ENCODE measurements at places on chromosomes 2 and 18.
A peak's percentile ranks its signal among the peaks of the same experiment; 100 is the strongest.

DNA sequence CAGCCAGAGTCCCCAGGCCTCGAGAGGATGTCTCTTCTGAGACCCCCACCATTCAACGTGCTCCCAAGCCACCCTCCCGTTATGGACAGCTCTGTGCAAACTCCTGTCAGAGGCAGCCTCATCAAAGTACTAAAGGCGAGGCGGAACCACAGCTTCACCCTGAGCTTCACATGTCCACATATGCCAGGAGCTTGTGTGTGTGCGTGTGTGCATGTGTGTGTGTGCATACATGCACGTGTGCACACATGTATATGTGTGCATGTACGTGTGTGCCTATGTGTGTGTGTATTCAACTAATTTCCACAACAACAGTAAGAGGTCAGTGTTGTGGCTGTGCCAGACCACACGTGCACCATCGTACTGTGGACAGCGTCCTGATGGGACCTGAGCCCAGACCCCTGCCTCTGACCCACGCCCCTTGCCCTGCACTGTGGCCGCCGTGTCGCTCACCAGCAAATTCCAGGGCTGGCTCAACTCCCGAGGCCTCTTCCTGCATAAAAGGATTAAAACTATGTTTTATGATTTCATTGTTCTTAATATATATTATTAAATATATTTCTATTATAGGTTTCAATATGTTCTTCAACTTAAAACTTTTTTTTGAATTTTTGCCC lies 444.8 kb downstream of the EIPR1 start:
- no peak for DNase-seq

DNA sequence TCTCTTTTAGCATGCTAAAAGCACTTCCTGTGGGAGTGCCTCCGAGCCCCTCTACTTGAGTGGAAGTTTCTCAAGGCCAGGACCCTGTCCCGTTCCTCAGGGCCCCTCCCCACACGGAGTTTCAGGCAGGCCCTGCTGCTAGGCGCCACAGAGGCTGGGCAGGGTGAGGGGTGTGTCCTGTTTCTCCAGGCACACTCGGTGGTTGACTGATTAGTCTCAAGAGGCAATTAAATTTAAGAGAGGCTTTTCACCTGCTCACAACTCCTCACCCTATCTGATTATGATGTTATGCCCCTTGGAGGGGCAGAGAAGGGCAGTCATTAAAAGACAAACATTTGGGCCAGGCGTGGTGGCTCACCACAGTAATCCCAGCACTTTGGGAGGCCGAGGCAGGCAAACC lies 160.8 kb upstream of the HAAO start:
- DNase-seq, result no peak

DNA sequence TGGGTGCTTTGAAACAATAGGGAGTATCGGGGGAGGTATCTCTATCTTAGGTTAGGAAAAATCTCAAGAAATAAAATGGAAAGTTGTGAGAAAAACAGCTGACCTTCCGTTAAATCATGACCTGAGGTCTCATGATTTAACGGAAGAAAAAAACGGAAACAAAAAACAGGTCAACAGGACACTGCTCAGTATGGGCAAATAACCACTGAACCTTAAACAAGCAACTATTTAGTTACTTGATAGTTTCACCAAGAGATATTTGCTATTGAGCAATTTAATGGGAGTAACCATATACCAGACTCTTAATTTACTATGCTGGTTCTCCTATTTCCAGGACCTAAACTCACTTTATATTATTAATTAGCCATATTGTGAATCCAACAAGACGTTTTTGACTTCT lies 150.8 kb downstream of the PARD3B start:
- DNase-seq, result no peak

GRCh38 chr18:63309422-63309821 lies 10.1 kb downstream of the BCL2 start:
- DNase-seq, result peak; percentile 78

- no peak for DNase-seq
Observed at GRCh38 chr18:48819781-48820482, 130.8 kb downstream of the SMAD7 start.

- DNase-seq, result peak; percentile 70
Observed at GRCh38 chr2:199462956-199463692, 5.4 kb upstream of the SATB2 start.

- DNase-seq, result no peak
Observed at GRCh38 chr18:68034296-68034695, 517.8 kb upstream of the DSEL start.

- no peak for DNase-seq
Observed at GRCh38 chr2:191155608-191156071, 4.8 kb upstream of the STAT4 start.

- peak; percentile 70 for DNase-seq
Observed at GRCh38 chr2:28610583-28611201, 114.8 kb downstream of the PLB1 start.

DNA sequence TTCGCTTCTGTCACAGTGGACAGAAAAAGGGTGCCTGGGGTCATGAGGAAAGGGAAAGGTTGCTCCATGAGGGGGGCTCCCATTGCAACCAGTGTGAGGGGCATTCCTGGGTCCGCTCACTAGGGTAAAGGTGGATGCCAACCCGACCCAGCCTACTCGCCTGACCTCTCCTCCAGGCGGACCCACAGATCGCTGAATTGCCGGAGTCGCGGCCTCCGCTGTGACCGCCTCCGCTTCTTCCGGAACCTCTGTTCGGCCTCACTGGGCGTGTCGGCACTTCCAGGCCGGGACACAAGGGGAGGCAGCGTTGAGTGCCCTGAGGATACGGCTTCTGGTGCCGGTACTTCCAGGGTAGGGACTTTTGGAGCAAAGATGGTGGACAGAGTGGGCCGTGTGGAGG lies 57.1 kb downstream of the TRABD2A start:
- no peak for DNase-seq

DNA sequence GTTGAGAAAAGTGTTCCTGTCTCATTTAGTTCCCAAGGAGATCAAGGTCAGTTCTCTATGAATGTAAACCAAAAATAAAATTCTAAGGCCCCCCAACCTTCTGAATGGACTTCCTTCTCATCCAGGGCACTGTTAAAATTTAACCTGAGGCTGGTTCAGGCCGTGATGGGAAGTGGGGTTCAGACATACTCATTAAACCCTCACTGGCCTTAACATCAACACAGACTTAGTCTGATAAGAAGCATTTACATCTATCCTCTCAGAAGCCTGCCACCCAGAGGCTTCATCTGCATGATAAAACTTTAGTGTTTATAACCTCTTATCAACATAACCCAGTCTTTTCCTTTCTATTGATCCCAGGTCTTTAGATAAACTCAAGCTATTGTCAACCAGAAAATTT lies 22.4 kb downstream of the ITSN2 start:
- DNase-seq, result no peak

GRCh38 chr18:45617284-45617683 lies 2.0 kb downstream of the SLC14A2 start:
- no peak for DNase-seq

GRCh38 chr2:203999835-204000234 lies 63.3 kb downstream of the ICOS start:
- DNase-seq, result no peak

- no peak for DNase-seq
Observed at GRCh38 chr2:241970716-241971115, 101.2 kb downstream of the RTP5 start.

DNA sequence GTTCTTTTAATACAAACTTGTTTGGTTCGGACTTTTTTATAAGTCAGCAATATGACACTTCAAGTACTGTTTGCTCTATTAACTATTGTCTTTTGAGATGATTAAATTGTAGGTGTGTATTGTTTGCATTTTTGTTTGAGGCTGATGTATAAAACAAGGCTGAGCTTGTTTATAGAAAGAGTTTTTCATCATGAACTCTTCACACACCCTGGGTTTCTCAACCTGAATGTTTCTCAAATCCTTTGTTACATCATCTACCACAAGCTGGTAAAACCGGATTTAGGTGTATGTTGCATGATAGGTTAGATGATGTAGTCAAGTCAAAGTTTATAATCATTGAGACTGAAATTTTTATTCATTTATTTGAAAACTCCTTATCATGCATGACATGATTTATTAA lies 335.2 kb upstream of the LRATD1 start:
- no peak for DNase-seq

GRCh38 chr18:28159055-28159454 lies 17.9 kb downstream of the CDH2 start:
- no peak for DNase-seq

- DNase-seq, result no peak
Observed at GRCh38 chr2:120498121-120498520, 152.2 kb downstream of the INHBB start.

DNA sequence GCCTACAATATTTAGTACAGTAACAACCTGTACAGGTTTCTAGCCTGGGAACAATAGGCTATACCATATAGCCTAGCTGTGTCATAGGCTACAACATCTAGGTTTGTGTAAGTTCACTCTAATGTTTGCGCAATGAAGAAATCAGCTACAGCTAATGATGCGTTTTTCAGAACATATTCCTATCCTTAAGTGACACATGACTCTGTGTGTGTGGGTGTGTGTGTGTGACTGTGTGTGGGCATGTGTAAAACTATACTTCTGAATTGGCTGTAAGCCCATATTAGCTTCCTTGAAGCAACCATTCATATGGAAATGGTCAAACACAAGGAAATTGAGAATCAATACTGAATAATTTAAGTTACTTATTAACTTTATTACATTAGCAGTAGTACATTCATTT lies 120.8 kb upstream of the SULT1C3 start:
- DNase-seq, result no peak

GRCh38 chr2:185265747-185266146 lies 472.9 kb upstream of the FSIP2 start:
- no peak for DNase-seq

- DNase-seq, result no peak
Observed at GRCh38 chr18:61039251-61039650, 294.0 kb upstream of the CDH20 start.

DNA sequence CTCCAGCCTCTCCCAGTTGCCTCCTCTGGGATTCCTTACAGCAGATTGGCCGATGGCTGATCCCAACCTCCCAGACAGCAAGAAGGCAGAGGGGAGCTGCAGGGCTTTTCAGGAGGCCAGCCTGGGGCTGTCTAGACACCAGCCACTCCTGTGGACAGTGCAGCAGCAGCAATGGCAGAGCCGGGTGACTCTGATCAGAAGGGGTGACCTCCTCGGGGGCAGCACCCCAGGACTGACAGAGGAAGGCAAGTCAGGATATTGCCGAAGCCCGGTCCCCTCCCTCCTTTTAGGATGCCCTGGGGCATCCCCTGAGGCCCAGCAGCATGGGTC lies 84.5 kb downstream of the INHBB start:
- DNase-seq, result no peak

- DNase-seq, result peak; percentile 15
Observed at GRCh38 chr2:111667542-111668273, 216.3 kb downstream of the ANAPC1 start.

GRCh38 chr18:76604108-76604934 lies 109.3 kb upstream of the ZNF516 start:
- DNase-seq, result no peak

GRCh38 chr2:239648607-239649006 lies 247.8 kb upstream of the HDAC4 start:
- DNase-seq, result no peak

DNA sequence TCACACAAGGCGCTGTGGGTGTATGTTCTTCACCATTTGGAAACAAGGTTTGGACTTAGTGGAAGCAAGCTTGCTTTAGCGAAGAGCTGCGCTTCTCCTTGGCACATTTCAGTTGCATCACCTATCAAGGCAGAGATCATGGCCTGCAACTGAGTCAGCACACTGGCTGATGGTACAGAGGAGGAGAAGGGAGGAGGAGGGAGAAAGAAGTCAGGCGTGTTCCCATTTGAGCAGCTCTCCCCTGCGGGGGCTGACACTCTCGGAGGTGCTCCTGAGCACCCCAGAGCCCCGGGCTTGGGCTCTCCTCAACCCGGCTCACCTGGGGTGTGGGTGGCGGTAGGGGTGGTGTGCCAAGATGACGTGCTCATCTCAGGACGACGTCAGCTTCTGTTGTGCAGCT lies 6.0 kb upstream of the SERPINB5 start:
- no peak for DNase-seq

DNA sequence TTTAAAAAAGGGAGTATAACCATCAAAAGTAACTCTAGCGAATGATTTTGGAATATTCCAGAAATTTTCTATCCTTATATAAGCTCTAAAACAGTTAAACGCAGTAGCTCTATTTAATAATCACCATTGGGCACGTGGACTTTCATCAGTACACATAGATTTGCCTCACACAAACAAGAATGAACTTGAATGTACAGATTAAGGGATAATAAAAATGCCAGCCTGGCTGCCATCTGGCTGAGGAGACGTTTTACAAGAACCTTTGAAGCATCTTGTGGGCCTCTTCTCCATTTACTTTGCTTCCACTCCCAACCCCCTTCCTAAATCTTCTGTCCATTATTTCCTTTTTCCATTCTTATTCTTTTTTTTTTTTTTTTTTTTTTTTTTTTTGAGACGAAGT lies 47.2 kb downstream of the AGAP1 start:
- no peak for DNase-seq

- no peak for DNase-seq
Observed at GRCh38 chr2:64876137-64876647, 113.0 kb upstream of the SLC1A4 start.

GRCh38 chr2:152454960-152455359 lies 120.0 kb downstream of the FMNL2 start:
- no peak for DNase-seq

DNA sequence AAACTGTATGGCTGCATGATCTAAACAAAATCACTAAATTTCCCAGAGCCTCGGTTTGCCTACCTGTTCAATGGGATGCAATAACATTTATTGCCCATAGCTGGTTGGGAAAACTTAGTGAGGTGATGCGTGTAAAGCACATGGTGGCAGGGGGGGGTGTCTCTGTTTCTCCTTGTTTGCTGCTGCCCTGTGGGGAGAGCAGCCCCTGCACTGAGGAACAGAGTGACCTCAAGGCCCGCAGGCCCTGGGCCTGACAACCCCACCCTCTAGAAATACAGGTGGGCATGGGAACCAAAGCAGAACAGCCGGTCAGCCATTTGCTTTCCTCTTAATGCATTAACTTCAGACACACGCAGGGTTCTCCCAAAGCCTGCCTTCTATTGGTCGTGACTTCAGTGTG lies 55.1 kb upstream of the SLC66A3 start:
- no peak for DNase-seq

DNA sequence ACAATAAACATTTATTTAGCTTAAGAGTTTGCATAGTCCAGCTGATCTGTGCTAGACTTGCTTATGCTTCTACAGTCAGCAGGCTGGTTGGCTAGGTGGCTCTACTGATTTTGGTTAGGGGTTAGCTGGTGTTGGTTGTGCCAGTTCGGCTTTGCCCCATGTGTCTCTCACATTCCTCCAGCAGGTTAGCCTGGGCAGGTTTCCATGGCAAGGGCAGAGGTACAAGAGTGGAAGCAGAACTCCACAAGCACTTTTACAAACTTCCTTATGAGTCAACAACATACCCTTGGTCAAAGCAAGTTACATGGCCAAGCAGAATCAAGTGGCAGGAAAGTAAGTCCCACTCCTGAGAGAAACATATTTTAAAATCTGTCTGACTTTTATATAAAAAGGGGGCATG lies 82.3 kb downstream of the SS18 start:
- DNase-seq, result no peak

GRCh38 chr2:171991027-171991426 lies 8.7 kb upstream of the METAP1D start:
- no peak for DNase-seq

GRCh38 chr2:48397281-48397680 lies 132.7 kb upstream of the STON1 start:
- DNase-seq, result no peak

Measured in activated naive CD4-positive, alpha-beta T cell treated with anti-CD3 and anti-CD28 coated beads for 36 hours (primary cell).